ENCODE measurements at places on chromosomes 4 and X.

- DNase-seq = no peak
These were observed 14.6 kb upstream of the KIT start for GRCh38 chr4:54643172-54643571.

DNA sequence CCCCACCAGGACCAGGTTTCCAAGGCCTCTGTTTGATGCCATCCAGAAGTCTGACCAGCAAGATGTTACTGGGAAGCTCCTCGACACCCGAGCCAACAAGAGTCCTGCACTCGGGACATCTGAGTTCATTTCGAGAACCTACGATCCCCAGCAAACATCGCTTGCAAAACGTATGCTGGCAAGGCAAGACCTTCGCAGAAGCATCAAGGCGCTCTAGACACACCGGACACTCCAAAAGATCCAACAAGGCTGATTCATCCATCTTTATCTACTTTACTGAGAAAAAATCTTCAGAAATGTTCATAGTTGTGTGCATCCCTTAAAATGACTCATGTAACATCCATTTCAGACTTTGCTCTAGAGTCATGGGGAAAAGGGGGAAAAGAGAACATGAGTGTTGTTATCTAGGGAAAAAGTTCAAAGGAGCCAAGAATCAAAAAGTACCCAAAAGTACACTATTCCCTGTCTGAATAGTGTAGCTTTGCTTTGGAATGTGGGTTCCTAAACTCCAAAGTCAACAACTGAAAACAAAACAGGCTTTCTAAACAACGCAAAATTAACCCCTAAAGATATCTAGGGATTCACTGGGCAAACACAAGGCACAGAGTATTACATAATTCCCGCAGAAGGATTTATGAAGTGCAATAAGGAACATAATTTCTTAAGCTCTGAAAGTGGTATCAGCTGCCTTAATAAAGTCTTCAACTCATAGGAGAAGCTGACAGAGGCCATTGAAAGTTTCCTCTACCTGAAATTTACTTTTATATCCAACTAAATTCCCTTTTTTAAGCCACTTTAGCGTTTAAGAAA, 1.6 kb downstream of the SH3RF1 start:
- peak; percentile 89 for DNase-seq

- no peak for DNase-seq
These were observed 16.7 kb upstream of the COL25A1 start for GRCh38 chr4:109319156-109319555.

GRCh38 chr4:114688059-114688458, 89.5 kb downstream of the UGT8 start:
- DNase-seq = no peak

GRCh38 chr4:139469216-139469615, 15.3 kb downstream of the RAB33B start:
- DNase-seq = no peak

GRCh38 chrX:49054073-49054762, 4.6 kb upstream of the CCDC120 start:
- DNase-seq = no peak

DNA sequence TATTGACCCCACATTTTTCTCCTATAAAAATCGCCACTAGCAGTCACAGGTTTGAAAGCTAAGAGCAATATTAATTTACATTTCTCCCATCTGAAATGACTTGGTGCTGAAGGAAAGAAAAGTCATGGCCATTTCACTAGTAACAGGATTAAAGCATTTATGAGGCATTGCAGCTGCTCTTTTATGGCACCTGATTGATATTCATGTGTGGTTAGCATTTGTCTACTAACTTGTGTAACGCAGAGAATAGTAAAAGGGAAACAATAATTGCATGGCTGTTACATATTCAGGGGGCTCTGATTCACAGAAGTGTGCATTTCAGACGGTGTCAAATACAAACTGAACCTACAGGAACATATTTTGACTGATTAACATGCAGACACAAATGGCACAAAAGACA, 5.2 kb downstream of the PCDH19 start:
- no peak for DNase-seq

DNA sequence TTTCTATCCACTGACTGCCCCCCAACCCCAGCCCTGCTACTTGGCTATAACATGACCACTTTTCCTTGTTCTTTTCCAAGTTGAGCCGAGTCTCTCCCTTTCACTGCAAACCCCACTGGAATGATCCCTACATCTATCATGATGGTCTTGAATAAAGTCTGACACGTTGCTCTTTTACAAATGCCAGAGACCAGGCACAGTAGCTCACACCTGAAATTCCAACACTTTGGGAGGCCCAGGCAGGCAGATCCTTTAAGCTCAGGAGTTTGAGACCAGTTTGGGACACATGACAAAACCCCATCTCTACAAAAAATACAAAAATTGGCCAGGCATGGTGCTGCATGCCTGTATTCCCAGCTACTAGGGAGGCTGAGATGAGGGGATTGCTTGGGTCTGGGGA, 100.9 kb downstream of the WDFY3 start:
- DNase-seq = no peak
